ENCODE measurements at places on chromosomes 4 and X.

DNA sequence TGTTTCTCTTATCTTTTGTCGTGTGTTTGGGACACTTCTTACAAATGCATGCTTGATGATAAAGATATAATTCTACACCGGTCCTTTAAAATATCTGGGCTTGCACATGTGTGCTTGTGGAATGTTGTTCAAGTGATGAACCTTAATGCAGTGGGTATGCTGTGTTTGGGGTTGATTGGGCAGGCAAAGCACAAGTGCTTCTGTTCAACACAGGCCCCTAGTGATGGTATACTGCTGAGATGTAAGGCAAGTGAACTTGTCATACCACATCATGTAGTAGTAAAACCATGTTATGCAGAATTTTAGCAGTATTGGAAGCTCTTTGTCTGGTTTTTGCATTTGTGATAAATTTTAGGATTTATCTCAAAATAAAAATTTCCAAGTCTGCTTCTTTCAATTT is 23.9 kb downstream of the TBC1D19 start:
- no peak for DNase-seq

GRCh38 chrX:132955690-132956089 is 2.7 kb downstream of the HS6ST2 start:
- no peak for DNase-seq

DNA sequence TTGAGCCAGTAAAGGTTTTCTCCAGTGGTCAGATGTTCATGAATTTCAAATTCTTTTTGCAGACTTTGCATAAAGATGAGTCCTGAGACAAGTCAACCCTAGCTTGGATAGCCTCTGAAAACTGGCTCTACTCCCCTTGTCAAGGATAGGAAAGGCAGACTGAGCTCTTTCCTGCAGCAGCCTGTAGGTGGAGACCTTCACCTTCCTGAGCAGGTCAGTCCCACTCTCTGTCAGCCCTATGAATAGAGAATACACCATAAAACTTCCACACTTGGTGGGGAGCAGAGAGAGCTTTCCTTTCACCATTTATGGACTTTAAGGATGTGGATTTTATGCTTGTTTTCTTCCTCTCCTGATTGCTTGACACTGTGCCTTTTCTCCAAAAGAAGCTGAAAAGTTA is 41.9 kb downstream of the PCDH19 start:
- DNase-seq = no peak

GRCh38 chr4:144819591-144819990 is 173.6 kb downstream of the HHIP start:
- DNase-seq = no peak

GRCh38 chrX:39765327-39765726 is 332.4 kb downstream of the BCOR start:
- DNase-seq = no peak

DNA sequence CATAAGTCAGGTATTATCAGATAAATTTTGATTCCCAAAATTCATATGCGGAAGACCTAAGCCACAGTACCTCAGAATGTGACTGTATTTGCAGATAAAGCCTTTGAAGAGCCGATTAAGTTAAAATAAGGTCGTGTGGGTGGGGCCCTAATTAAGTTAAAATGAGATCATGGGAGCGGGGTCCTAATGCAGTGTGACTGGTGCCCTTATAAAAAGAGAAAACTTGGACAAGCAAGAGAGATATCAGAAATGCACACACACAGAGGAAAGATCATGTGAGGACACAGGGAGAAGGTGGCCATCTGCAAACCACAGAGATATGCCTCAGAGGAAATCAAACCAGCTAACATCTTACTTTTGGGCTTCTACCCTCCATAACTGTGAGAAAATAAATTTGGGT is 236.1 kb downstream of the FBXO8 start:
- no peak for DNase-seq

DNA sequence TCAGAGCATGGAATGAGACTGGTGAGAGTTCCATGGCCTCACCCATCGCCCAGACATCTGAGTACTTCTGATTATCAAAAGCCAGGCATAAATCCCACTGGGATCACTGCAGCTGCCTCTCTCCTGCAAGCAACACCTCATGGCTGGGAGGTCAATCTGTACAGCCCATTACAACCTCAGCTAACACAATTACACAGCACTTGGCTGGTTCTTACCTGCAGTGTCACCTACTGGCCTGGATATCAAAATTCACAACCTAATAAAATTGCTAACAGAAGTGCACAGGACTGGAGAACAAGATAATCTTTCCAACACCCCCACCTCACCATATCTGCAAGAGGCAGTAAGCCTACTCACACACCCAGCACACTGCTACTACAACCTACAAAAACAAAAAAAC is 341.7 kb upstream of the NDST3 start:
- DNase-seq = no peak

- DNase-seq = no peak
These were observed 134.3 kb downstream of the AMELX start for GRCh38 chrX:11427453-11428071.

- DNase-seq = no peak
These were observed 88.4 kb upstream of the SLC7A11 start for GRCh38 chr4:138330531-138330930.

- no peak for DNase-seq
These were observed 2.4 kb downstream of the MAGEA12 start for GRCh38 chrX:152735860-152736511.

DNA sequence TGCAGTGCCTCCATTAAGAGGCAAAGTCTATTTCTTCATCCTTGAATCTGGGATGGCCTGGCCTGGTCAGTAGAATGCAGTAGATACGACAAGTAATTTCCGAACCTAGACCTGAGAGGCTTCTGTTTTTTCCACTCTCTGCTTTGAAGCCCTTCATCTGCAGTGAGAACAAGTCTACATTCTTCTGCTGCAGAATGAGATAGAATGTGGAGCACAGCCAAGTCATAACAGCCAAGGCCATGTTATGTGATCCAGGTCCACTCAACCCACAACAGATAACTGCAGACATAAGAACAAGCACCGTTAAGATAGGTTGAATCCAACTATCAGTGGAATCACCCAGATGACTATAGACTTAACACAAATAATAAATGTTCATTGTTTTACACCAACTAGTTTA is 1297.7 kb downstream of the C4orf33 start:
- DNase-seq = no peak

- DNase-seq = no peak
These were observed 41.8 kb upstream of the STOX2 start for GRCh38 chr4:183863155-183863825.

DNA sequence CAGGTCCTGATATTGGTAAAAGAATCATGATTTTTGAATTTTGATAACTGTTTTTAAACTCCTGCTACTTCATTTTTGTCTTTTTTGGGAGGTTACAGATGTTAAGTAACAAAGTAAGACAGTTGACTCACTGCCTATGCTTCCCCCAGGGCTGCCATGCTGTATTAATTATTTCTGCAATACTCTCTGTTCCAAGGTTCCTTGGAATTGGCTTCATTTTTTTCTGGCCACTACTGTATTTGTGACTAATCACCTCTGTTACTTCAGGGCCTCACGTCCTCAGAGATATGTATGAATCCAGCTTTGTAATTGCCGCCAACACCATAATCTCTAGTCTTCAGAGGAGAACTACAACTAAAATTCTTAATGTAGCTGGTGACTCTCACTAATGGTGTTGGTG is 1729.3 kb downstream of the C4orf33 start:
- no peak for DNase-seq

GRCh38 chr4:134702374-134702773 is 500.8 kb upstream of the PABPC4L start:
- no peak for DNase-seq

DNA sequence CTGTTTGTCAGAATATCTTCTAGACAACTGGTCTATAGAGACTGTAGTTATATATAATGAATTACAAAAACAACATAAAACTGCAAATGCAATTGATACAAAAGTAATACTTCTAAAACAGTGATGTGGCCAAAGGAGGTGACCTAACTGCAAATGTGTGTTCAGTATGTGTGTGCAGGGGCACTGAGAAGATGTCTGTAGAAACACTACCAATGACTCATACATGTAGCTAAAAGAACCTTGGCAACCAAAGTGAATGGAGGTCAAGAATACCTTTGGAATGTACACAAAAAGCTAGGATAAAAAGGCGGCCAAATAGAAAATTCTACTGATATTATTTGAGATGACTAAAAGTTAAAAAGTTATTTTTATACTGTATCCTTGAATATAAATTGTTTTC is 261.8 kb downstream of the CAMK2D start:
- DNase-seq = no peak

DNA sequence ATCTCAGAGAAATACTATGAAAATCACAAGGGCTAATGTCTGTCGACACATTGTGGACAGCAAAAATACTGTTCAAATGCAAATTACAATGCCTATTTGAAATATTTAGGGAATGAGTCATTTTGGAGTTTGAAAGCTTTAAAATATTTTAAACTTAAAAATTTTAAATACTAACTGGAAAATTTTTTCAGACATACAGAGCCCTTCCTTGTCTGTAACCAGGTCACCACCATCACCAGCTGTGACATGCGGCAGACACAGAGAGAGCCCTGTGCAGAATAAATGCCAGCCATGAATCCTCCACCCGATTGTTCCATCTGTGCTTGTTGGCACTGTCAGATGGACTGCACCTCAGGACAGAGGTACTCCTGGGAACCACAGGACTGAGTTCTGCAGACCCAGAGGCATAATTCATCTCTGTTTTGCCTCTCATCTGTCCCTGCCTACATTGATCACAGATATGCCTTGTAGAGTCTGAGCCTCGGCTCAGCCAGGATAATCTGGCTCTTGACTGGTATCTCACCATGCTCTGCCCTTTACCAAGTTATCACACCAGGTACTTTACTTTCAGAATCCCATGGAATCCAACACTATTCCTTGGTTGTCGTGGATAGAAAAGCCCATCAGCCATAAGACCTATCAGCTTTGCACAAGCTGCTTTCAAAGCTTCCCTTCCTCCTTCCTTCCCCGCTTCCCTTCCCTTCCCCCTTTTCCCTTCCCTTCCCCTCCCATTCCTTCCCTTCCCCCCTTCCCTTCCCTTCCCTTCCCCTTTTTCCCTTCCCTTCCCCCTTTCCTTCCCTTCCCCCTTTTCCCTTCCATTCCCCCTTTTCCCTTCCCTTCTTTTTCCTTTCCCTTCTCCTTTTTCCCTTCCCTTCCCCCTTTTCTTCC is 67.2 kb downstream of the TBC1D9 start:
- no peak for DNase-seq

DNA sequence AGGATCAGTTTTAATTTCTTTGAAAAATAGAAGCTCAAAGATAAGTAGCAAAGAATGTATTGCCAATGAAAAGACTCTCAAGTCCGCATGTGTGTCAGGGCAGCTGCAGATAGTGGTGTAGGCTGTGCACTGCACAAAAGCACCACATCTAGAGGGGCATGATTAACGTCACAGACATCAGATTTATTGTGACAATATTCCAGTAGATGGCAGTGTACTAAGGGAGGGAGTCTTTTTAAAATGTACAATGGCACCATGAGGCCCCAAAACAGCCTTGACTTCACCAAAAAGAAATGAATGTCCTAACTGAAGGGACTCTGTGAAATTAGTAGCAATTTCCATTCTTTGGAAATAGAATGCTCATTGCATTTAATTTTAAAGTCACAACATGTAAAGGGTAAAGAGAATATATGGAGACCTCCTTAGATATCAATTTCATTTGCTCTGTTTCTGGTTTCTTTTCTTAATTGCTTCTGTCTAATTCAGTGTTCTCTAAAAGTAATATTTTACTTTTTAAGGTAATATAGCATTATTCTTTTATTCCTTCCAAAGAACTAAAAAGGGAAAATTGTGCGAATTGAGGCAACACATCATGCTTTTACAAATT is 98.4 kb downstream of the ZNF827 start:
- no peak for DNase-seq

- no peak for DNase-seq
These were observed 308.4 kb downstream of the AFF2 start for GRCh38 chrX:148808833-148809232.

DNA sequence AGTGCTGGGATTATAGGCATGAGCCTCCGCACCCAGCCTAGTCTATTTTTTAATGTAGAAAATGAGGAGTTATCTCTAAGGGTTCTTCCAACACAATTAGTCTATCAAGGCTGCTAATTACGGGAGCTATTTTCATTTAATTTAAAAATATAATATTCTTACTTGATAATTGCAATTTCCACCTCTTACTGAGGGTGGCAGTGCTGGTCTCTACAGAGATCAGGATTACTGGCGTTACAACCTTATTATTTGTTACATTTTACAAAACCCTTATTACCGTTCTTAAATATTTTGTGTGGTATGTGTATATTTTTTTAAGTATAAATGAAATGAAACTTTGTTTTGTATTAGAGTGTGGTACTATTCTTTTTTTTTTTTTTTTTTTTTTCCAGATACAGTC is 17.6 kb upstream of the GK start:
- DNase-seq = no peak

- no peak for DNase-seq
These were observed 11.9 kb downstream of the SH3D19 start for GRCh38 chr4:151313306-151314009.

DNA sequence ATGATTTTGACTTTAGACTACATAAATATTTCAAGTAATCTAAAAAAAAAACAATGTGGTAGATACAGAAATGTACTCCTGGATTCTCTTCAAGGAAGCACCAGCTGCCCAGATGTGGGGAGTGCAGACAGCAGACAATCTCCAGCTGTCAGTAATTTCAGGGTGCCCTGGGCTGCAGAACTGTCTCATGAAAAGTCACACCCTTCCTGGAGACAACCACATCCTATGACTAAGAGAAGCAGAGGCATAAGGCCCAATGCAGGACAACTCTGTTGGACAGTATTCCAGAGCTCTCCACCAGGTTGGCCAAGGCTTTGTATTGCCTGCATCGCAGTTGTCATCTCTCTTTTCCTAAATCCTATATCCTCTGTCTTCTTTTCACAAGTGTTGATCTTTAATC is 34.4 kb upstream of the BLTP1 start:
- no peak for DNase-seq

DNA sequence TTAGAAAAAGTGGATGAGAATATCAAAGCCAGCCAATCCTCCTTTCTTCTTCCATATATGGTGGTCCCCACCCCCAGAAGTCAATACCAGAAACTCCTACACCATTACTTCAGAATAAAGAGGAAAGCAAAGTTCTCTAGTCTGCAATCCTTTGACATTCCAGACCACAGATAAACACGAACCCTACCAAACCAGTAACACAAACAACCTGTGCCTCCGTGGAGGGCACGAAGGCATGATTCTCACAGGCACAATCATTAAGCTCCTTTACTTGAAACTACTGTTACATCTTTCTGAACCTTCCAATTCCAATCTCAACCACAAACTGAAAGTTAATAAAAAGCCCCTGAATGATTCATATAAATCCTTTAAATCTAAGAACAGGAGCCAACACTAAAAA is 16.3 kb downstream of the MAML3 start:
- no peak for DNase-seq

- DNase-seq = no peak
These were observed 4.2 kb upstream of the CCNA2 start for GRCh38 chr4:121827853-121828252.

DNA sequence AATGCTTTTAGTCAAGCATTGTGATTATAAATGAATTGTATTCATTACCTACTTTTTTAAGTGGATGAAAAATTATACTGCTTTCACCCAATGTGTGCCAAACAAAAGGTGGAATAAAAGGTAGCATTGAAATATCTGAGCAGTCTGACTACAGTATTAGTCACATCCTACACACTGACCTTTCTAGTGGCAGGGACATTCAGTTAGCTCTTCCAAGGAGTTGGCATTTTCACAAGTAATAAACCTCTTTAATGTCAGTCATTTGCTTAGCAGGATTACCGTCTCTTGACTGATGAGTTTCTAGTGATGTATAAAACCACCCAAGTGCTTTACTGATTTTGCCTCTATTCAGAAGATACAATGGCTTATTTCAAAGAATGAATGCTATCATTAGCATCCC is 687.9 kb downstream of the ARAP2 start:
- DNase-seq = no peak
